ENCODE measurements at places on chromosomes 3 and 15.

- DNase-seq, result no peak
These were observed 2.5 kb downstream of the PDZRN3 start for GRCh38 chr3:73622091-73622805.

- DNase-seq, result no peak
These were observed 388.4 kb upstream of the NDN start for GRCh38 chr15:24075420-24076089.

DNA sequence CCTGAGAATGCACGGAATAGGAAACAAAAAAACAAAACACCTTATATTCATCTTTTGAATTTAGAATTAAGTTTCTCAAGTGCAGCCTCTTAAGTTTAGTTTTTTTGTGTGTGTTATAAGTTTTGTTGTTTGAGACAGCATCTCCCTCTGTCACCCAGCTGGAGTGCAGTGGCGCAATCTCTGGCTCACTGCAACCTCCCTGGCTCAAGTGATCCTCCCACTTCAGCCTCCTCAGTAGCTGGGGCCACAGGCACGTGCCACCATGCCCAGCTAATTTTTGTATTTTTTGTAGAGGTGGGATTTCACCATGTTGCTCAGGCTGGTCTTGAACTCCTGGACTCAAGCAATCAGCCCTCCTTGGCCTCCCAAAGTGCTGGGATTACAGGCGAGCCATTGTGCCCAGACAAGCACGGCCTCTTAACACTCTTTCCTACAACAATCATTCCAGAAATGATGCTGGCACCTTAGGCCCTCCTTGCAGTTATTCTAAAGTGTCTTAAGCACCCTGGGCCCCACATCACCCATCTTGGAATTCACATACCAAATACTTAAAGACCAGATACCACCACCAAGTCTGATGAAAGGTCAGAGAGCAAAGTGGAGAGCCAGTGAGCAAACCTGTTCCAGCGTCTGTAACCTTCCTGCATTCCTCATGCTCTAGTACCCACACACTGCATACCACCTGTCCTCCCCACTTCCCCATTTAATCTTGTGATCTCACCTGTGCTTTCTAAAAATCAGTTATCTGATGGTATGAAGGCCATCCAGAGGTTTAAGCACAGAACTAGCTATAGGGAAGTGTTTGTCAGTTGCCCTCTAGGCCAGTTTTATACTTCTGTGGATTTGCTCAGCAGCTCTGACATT lies 6.9 kb upstream of the SPG11 start:
- no peak for DNase-seq

DNA sequence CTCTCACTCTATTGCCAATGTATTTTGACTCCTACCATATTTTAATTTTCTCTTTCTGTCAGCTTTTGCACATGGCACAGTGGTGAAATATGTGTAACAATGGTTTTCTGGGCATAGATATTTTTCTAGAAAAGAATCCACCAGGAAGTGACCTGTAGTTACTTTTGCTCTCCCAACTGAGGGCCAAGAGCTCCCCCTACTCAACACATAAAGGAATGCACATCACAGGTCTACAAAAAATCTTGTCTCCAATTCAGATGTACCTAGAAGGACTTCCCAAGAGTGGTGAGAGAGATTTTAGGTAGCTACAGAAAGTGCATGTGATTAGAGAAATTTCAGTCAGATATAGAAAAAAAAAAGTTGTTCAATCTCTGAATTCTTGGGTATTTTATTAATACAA lies 15.6 kb downstream of the CPA3 start:
- DNase-seq, result peak; percentile 78

- DNase-seq, result no peak
These were observed 527.2 kb downstream of the FOXP1 start for GRCh38 chr3:71056327-71056726.

DNA sequence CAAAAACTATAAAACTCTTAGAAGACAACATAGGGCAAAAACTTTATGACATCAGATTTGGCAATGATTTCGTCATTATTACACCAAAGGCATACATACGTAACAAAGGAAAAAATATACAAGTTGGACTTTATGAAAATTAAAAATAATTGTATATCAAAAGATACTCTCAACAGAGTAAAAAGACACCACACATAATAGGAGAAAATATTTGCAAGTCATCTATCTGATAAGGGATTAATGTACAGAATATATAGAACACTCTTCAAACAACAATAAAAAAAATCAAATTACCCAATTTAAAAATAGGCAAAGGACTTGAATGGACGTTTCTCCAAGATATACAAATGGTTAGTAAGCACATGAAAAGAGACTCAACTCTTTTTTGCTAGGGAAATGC lies 77.5 kb downstream of the RPL39L start:
- DNase-seq, result no peak

DNA sequence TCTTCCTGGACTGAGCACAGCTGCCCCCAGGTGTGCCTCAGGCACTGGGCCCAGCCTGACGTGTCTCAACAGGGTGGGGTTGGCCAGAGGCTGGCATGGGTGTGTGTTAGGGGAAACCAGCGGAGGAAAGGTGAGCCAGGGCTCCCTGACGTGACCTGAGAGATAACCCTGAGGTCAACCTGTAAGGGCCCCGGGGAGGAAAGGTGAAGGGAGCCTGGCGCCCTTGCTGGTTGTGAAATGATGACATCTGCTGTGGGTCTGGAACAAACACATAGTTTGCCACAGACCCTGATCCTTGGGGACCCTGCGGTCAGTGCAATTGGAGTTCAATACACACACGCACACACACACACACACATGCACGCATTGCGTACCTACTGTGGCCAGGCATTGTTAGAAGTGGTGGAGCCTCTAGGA lies 100.2 kb upstream of the TLE3 start:
- no peak for DNase-seq

GRCh38 chr3:95333826-95334225 lies 1271.0 kb downstream of the NSUN3 start:
- peak; percentile 38 for DNase-seq

Data from AML-193 (cell line).